ENCODE measurements at places on chromosomes 4 and X.

DNA sequence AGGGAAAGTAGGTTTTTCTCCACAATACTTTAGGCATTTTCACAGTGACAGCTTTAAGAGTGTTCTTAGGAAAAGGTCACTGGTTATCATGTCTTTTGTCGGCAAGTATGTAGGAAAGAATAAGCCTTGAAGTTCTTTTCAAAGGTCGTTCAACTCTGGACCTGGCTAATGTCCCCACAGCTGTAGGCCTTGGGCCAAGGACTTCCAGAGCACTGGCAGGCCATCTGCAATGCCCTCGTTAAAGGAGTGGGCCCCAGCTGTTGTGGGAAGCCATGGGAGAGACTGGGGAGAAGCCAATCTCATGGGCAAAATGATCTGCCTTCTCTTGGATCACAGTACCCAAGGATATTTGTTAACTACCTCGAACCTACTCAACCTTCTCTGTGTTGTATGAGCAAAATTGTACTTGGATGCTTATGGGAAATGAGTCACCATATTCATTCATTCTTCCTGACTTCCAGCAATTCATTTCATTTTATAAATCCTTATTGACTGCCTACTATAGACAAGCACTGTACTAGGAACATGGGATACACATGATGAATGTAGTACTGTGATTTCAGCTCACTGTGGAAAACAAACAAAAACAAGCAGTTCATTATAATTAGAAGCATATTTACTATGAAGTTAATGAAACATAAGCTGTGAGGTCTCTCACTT lies 141.1 kb upstream of the KIT start:
- no peak for DNase-seq

- DNase-seq, result no peak
Observed at GRCh38 chr4:828641-829271, 2.8 kb upstream of the CPLX1 start.

DNA sequence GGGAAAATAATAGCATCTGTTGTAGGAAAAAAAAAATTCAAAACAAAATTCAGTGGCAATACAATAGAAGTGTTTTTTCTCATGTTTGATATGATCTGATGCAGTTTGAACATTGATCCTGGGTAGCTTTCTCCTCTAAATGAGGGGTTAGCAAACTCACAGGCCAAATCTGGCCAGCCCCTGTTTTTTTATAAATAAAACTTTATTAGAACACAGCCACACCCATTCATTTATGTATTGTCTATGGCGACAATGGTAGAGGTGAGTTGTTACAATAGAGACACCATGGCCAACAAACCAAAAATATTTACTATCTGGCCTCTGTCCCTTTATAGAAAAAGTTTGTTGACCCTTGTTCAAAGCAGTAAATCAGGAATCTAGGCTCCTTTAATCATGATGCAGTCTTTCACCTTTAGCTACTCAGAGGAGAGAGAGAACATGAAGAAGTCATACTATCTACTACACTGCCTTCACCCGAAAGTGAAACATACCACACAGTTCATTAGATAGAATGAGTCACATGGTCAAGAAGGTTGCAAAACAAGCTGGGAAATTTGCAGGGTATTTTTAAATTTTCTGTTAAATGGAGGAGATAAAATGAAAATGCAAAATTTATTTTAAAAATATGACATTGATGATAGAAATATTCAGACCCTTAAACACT lies 186.6 kb upstream of the MAOA start:
- DNase-seq, result no peak

DNA sequence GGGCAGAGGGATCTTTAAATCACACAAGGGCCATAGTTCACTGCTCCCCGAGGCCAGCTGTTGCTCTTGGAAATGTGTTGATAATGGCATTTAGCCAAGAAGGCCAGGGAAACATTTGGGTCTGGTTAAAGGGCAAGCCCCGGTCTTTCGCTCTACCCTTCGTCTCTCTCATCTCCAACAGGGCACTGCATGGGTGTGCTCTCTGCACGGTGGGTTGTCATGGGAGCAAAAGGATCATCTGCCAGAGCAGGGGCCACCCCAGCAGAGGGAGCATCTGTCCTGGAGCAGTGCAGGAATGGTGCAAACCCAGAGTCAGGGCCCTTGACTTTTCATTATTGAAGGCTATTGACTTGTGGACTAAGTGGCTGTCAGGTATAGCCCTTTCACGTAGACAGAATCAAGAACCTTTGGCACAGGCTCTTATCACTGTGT lies 22.7 kb upstream of the PGRMC2 start:
- no peak for DNase-seq

DNA sequence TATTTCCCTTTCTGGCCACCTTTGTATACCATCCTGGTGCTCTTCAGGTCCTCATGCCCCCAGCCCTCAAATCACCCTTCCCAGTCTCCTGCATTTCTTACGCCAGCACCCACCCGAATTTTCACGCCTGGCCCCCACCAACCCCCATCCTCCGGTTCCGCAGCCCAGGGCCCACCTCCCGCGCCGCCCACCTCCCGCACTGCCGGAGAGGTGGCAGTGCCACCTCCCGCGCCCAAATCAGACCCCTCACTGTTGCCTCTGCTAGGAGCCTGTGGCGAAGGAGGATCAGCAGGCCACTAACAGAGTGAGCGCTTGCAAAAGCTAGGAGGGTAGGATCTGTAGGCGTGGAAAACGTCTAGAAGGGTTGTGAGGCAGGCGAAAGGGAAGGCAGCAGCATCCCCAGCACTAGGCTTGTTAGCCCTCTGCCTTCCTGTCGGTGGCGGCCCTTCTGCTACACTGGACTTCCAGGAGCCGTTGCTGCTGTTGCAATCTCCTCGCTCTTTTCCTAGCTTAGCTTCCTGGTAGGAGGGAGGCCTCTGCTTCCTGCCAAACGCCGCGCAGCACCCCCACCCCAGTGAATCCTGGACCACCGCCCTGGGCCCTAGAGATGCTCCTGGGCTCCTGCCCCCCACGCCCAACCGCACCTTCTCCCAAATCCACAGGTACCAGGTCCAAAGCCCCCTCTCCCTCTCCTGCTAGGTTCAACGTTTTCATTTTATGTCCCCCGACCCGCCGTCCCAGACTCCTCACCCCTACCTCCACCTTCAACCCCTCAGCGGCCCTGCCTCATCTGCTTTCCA lies 51.0 kb downstream of the SPIN2B start:
- DNase-seq, result no peak

- no peak for DNase-seq
Observed at GRCh38 chr4:110675426-110675825, 52.5 kb upstream of the PITX2 start.

DNA sequence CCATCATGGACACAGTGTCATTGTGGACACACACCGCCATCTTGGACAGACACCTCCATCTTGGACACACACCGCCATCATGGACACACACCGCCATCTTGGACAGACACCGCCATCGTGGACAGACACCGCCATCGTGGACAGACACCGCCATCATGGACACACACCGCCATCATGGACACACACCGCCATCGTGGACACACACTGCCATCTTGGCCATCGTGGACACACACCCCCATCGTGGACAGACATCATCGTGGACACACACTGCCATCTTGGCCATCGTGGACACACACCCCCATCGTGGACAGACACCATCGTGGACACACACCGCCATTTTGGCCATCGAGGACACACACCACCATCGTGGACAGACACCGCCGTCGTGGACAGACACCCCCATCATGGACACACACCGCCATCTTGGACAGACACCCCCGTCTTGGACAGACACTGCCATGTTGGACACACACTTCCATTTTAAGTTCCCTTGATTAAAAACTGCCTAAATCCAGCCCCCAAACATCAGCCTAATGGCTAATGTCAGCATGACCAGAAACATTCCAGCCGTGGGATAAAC lies 9.1 kb downstream of the ASMTL start:
- no peak for DNase-seq

GRCh38 chr4:146978641-146979040 lies 33.0 kb upstream of the TTC29 start:
- no peak for DNase-seq

- DNase-seq, result no peak
Observed at GRCh38 chrX:39726771-39727170, 371.0 kb downstream of the BCOR start.

DNA sequence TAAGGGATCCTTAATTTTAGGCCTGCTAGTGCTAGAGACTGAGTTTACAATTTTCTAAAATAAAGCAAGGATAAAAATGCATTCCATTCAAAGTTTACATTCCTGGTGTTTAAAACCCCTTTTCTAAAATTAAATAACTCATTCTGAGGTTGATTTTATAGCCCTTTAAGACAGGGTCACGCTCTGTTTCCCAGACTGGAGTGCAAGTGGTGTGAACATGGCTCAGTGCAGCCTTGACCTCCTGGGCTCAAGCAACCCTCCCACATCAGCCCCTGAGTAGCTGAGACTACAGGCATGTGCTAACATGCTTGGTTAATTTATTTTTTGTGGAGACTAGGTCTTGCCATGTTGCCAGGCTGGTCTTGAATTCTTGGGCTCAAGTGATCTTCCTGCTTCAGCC lies 6.8 kb upstream of the CDKL2 start:
- DNase-seq, result no peak

DNA sequence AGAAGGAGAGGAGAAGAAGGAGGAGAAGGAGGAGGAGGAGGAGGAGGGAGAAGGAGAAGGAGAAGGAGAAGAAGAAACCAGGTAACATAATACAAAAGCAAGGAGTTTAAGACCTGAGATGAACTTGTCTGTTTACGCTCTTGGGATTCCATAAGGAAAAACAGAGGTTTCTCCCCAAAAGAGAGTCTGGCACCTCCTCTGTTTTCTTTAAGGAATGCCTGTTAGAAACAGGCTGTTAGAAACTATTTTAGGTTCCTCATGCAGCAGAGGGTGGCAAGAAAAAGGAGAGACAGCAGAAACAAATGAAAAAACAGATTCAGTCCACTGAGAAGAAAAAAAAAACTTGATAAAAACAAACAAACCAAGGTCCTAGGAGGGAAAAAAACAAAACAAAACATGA lies 10.3 kb upstream of the FHDC1 start:
- no peak for DNase-seq

- no peak for DNase-seq
Observed at GRCh38 chr4:138317175-138317748, 75.1 kb upstream of the SLC7A11 start.

- DNase-seq, result no peak
Observed at GRCh38 chr4:124478470-124478869, 234.1 kb downstream of the ANKRD50 start.

- no peak for DNase-seq
Observed at GRCh38 chrX:85024562-85024961, 20.9 kb downstream of the APOOL start.

- no peak for DNase-seq
Observed at GRCh38 chr4:1731180-1731579, 9.9 kb downstream of the TACC3 start.

DNA sequence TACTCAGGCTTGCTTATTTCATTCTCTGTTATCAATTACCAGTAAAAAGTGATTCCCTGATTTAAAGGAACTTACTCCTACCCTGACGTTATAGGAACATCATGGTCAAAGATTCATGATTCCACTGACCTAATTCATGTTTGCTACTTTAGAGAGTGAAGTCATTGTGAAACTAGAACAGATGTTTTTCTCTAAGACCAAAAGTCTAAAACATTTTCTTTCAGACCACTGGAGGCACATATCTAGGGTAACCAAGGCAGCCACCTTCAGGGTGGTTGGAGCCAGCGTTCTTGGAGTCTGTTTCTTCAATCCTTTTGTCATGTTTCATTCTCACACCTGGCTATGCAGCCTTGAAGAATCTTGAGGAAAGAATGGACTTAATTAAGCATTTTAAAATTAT lies 77.8 kb downstream of the GALNTL6 start:
- DNase-seq, result no peak

GRCh38 chrX:71492231-71493065 lies 40.5 kb upstream of the OGT start:
- no peak for DNase-seq

DNA sequence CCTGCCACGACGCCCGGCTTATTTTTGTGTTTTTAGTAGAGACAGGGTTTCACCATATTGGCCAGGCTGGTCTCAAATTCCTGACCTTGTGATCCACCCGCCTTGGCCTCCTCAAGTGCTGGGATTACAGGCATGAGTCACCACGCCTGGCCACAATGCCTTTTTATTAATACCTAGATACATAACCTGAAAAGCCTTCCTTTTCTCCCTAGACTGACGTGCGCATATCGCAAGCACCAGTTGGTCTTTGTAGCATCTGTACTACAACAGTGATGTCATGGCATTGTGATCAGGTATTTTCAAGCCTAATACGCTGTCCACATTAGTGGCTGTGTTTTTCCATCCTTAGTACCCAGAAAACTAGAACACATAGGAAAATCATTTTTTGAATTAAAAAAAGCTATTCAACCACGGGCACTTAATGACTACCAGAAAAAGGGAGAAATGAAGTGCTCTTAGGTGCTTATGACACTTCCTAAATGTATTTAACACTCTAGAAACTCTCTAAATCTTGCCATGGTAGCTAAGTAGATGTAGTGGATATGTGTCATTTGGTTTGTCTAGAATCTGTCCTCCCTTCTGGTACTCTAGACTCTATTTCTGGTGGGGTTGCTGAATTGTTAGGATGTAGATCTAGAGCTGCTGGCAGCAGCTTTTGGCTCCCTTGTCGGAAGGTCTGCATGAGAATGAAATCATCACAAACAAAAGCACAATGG lies 707.8 kb downstream of the STIM2 start:
- DNase-seq, result no peak

- DNase-seq, result no peak
Observed at GRCh38 chrX:153611298-153612095, 12.6 kb upstream of the CCNQ start.

DNA sequence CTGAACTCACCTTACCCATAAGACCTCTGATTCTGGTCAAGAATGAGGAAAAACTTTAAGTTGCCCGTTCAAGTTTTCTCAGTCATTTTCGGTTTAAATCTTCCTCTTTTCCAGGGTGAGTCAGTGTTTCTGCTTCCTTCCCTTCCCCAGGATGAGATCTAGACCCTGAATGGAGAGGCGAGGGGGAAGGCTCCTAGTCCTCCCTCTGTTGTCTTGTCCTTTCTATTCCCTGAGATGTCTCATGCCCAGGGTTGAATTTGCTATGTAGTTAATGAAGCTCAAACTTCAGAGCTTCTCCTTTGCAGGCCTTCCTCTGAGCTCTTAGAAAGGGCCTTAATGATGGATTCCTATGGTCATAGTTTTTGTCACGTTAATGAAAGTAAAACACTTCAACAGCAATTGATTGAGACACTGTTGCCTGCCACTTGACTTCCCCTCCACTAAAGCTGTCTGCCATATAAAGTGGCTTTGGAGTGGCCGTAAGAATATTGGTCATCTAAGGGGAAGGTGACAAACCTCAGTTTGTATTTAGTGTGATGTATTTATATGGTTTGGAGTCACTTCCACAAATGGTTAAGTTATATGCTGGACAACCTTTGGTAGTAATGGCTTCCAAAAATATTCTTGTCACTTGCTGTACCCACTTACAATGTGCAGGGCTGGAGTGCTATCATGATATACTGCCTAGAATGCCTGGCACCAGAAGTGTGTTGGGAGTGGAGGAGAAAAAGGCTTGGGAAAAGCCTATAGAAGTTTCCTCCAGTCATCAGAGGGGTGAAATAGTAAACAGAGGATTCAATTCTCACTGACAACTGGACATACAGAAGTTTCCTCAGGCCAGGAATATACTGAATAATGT lies 24.3 kb upstream of the GPRIN3 start:
- DNase-seq, result no peak

- DNase-seq, result no peak
Observed at GRCh38 chr4:667545-667925, 6.5 kb downstream of the ATP5ME start.

- DNase-seq, result no peak
Observed at GRCh38 chr4:7660176-7661039, 225.7 kb upstream of the PSAPL1 start.

GRCh38 chrX:9315086-9315485 lies 149.8 kb upstream of the TBL1X start:
- no peak for DNase-seq

- DNase-seq, result no peak
Observed at GRCh38 chr4:165605811-165606210, 227.0 kb downstream of the CPE start.
